Activated CD8-positive, alpha-beta memory T cell treated with anti-CD3 and anti-CD28 coated beads for 1 hour (primary cell): ENCODE measurements at places on chromosomes 4 and X.

GRCh38 chr4:157128395-157128794 is 52.4 kb downstream of the GLRB start:
- DNase-seq = no peak

GRCh38 chr4:111991163-111991562 is 154.1 kb upstream of the FAM241A start:
- no peak for DNase-seq

DNA sequence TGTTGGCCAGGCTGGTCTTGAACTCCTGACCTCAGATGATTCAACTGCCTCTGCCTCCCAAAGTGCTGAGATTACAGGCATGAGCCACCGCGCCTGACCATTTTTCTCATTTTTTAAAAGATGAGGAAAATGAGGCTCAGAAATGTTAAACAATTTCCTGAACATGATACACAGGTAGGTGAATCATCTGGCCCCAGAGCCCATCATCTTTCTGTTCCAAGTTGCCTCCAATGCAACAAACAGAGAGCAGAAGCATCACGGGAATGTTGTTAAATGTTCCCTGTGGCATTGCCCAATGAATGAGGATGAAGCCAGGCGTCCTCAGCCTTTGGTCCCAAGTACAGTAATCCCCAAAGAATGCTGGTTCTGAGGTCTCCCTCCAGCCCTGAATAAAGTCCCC is 31.3 kb upstream of the ANXA5 start:
- DNase-seq = no peak

GRCh38 chr4:10120943-10121567 is 4.5 kb upstream of the WDR1 start:
- no peak for DNase-seq

DNA sequence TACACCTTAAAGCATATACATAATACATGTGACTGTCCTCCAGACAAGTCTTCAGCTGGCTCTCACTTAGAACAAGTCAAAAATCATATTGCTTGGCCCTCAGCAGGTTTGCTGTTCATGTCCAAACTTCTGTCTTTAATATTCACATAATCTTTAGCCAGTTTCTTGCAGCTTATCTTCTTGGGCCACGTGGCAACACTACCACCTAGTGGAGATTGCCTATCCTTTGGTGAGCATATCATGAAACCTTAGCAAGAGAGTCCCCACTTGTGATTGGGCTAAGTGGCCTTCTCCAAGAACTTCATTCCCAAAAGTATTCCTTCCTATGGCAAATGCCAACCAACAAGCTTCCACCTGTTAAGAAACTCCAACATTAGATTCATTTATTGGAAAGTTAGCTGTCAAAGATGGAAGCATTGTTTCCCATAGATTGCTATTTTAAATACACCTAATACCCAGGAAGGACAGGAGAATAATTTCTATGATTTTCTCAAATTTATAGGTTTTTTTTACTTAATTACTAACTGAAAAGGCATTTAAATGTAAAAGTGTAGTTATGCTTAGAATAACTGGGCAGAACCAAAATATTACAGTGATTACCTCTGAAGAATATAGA is 231.9 kb upstream of the INTU start:
- DNase-seq = no peak

DNA sequence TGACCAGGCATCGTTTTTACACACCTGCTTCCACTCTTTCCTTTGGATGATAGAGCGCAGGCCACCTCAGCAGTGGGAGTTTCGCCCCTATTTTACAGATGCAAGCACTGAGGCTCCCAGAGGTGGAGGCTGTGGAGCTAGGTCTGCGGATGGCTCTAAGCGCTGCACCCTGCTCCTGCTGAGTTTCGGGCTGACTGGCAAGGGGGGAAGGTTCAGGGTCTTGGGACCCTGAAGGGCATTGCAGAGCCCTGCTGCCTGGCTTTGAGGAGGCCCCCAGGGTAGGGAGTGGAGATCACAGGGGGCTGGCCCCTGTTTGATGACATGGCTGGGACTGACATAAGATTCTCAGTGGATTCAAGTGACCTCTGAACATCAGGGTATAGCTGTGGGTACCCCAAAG is 62.8 kb upstream of the NKX1-1 start:
- no peak for DNase-seq

DNA sequence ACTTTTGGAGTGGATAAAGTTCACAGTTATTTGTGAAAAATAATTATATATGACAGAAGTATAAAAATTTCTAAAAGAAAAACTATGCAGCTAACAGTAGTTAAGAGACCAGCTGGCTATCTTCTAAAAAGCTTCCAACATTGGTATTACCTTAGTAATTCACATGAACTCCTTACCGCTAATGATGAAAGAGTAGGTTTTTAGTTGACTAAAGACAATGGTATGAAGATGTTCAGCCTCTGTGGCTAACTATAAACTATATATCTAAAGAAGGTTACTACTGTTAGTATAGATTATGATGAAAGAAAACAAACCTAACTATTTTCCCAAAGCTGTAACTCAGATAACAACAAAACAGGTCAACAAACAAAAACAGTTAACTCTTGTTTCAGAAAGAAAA is 10.4 kb downstream of the CCNI start:
- no peak for DNase-seq

DNA sequence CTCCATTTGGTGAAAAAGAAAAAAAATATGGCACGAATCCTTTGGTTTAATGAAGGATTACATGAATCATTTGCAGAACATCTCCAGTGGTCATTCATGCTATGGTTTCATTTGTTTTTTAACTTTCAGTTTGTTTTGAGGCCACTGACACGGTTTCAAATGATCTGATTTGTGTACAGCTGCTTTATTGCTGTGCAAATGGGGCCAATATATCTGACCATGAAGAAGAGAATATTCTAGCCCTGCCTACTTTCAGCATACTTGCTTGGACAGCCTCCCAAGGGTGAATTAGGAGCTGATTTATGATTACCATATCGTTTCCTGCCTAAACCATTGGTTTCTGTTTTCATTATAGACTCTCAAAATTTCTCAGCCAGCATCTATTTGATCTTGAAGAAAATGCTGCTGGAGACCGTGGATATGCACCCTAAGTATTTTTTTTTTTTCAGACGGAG is 30.7 kb downstream of the SPARCL1 start:
- DNase-seq = no peak
